Fibroblast of lung (primary cell): ENCODE measurements at places on chromosomes 1 and 21.

DNA sequence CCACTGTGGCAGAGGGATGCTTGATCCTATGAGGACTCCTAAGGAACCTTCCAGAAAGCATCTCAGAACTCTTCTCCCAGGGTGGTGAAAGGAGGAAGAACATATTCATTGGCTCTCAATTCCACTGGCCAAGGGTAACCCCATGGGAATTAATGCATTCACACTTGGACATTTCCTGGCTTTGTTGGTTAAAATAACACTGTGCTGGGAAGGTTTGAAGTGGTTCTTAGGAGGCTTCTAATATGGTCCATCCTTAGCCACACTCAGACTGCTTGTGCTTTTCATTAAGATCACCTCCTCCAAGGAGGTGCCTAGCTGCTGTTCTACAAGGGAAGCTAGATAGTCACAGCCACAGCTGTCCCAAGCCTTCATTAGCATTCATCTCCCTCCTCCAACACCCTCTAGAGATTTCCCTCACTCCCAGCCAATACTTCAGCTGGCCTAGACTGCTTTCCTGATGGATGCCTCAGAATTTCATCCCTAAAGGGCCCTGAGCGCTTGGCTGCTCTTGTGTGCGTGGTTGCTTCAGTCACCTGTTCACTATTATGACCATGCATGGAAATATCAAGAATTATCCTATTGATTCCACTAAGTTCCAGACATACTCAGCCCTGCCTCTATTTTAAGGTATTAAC, 544.4 kb downstream of the PLPP3 start:
- DNase-seq: no peak

- peak; percentile 36 for DNase-seq
These were observed 1.7 kb downstream of the EGLN1 start for GRCh38 chr1:231420299-231420958.

DNA sequence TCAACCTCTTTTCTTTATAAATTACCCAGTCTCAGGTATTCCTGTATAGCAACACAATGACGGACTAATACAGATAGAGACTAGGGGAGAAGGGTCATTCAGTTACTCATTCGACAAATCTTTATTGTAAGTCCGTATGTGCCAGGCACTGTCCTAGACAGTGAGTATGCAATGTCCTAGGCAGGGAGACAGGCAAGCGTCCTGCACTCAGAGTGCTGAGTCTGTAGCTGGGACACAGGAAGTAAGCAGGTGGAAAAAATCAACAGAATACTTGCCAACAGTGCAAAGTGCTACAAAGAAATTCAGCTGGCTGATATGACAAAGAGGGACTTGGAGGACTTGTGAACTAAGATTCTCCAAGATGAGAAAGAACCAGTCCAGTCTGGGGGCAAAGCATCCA, 92.2 kb upstream of the ZBTB40 start:
- DNase-seq: no peak

DNA sequence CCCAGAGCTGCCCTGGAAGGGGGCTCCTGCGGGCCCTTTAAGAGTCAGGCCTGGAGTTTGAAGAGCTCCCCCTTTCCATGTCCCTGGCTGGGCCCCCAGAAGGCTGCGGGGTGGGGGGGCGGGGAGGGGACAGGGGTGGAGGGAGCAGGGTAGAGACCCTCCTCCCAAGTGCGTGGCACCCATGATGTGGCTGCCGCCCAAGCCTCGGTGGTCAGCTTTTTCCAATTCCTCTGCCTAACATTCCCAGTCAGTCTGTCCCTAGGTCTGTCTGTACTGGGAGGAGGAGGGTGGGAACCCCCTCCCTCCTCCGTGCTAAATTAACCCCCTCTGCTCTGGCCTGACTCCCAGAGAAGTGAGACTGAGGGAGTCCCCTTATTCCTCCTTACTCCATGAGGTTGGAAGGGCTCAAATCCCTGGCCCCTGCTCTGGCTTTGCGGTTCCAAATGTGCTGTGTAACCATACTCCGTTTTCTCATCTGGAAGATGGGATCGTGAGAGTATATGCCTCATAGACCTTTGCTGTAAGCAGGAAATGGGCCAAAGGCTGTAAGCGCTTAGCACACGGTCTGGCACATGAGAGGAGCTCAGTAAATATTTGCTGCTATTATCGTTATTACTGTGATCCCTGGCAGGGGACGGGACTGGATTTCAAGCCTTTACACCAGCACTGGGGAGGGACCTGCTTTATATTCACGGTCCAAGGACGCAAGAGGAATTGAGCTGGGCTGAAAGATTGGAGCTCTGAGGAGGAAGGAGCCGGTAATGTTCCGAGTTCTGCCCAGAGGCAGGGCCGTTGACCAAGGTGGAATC, 658 bp upstream of the COL16A1 start:
- peak; percentile 78 for DNase-seq
